ENCODE measurements at places on chromosomes 12 and 14.

- no peak for DNase-seq
These were observed 36.5 kb upstream of the SFSWAP start for GRCh38 chr12:131674373-131674772.

DNA sequence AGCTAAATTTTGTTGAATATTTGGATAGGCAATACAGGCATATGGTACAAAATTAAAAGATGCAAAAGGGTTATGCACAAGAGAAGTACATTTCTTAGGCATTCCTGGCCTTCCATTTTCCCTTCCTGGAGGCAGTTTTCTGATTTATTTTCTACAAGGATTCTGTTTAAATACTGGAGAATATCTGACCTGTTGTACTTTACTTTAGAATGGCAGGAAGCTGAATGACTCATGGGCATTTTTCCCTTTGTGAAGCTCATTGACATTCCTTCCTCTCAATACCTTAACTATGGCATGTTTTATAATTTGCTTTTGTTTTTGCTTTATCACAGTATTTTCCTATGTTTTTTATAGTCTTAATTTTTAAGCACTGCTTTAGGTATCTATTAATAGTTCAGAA, 62.7 kb downstream of the RCOR1 start:
- DNase-seq = no peak

- no peak for DNase-seq
These were observed 37.3 kb upstream of the BCL11B start for GRCh38 chr14:99309220-99309766.

GRCh38 chr14:78764645-78765044, 594.5 kb downstream of the NRXN3 start:
- DNase-seq = no peak

GRCh38 chr14:106107703-106108102, 581.3 kb downstream of the TMEM121 start:
- DNase-seq = no peak

GRCh38 chr12:129002427-129002826, 149.1 kb downstream of the GLT1D1 start:
- no peak for DNase-seq

GRCh38 chr14:89365061-89365801, 51.8 kb downstream of the FOXN3 start:
- DNase-seq = no peak

- no peak for DNase-seq
These were observed 322.3 kb upstream of the E2F7 start for GRCh38 chr12:77387671-77388070.

GRCh38 chr12:47753021-47754001, 5.4 kb downstream of the RAPGEF3 start:
- DNase-seq = peak; percentile 53

DNA sequence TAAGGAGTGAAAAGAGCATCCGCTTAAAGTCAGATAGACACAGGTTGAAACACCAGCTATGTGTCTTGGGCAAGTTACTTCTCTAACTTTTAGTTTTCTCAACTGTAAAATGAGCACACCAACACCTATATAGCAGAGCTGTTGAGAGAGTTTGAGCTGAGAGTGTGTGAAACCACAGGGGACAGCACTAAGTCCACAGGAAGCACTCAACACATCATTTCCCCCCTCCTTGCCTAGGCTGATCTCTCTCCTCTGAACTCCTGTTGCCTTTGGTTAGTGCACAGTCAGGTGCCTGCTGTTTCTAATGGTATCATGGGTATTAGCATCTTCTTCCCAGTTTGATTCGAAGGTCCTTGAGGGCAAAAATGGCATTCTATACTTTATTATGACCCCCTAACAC, 176.7 kb downstream of the DPF3 start:
- DNase-seq = no peak

GRCh38 chr14:95758331-95758730, 44.4 kb upstream of the TCL1A start:
- DNase-seq = no peak

GRCh38 chr14:49546766-49547165, 39.4 kb downstream of the RPS29 start:
- no peak for DNase-seq

GRCh38 chr14:75927564-75928087, 54.2 kb downstream of the TGFB3 start:
- no peak for DNase-seq

- no peak for DNase-seq
These were observed 1.7 kb upstream of the CFAP54 start for GRCh38 chr12:96487634-96488033.

- no peak for DNase-seq
These were observed 113.3 kb downstream of the PTPRO start for GRCh38 chr12:15435597-15435996.

DNA sequence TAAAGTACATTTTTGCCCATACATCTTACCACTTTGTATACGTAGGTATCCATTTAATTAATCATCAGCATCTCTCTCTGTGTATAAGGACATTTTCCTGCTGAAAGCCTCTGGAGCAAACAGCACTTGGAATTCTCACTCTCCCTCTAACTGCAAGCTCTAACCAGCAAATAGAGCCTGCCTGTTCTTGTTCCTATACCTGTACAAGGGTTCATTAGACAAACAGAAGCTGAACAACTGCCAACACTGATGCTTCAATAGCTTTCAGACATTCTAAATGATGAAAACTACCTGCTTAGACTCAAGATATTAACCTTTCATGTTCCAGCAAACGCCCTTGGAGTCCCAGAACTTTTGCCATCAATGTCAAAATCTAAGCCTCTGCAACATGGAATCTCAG, 98.0 kb downstream of the KCNH5 start:
- DNase-seq = no peak

- no peak for DNase-seq
These were observed 18.8 kb downstream of the TTC7B start for GRCh38 chr14:90797451-90797850.

DNA sequence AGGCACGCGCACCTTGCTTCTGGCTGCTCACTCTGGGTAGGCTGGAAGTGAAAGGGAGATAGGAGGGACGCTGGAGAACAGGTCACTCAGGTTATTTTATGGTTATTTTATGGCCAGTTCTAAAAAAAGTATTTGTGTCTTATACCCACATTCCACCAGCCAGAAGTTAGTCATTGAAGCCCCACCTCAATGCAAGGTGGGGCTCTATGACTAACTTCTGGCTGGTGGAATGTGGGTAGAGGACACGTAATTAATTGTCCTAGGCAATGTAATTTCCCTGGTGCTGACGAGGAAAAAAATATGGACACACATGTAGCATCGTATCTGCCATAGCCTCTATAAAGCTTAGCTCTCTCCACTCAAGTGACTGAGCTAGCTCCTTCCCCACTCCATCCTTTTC, 104.9 kb downstream of the PDZRN4 start:
- DNase-seq = no peak

- DNase-seq = no peak
These were observed 99.8 kb upstream of the RESF1 start for GRCh38 chr12:31859232-31859977.

GRCh38 chr12:56220611-56221231, 1.0 kb downstream of the RNF41 start:
- no peak for DNase-seq

GRCh38 chr14:101738703-101739320, 22.7 kb upstream of the PPP2R5C start:
- no peak for DNase-seq

DNA sequence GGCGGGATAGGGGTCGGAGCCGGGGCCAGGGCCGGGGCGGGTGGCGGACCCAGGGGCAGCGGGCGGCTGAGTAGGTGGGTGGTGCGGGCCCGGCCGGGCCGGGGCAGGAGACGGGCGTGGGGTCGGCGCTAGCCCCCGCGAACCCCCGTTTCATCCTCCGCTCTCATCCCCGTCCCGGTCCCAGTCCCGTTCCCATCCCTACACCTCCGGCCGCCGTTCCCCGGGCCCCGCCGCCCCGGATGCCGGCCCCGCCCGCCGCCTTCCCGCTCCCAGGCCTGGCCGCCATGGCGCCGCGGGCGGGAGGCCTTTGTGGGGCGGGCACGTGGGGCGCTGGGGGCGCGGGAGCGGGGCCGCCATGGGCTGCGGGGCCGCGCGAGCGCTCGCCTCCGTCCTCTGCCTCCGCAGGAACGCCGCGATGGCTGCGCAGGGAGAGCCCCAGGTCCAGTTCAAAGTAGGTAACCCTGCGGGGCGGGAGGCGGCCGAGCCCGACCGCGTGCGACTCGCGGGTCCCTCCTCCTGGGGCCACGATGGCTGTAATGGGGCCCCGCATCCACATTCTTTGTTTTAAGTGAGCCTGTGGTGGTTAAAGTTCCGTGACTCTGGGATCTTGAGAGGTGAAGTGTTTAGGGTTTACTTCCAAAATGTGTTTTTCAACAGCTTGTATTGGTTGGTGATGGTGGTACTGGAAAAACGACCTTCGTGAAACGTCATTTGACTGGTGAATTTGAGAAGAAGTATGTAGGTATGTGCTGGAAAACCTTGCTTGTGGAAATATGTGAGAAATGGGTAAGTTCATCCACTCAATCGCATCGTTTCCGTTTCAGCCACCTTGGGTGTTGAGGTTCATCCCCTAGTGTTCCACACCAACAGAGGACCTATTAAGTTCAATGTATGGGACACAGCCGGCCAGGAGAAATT, 572 bp downstream of the RAN start:
- peak; percentile 32 for DNase-seq

DNA sequence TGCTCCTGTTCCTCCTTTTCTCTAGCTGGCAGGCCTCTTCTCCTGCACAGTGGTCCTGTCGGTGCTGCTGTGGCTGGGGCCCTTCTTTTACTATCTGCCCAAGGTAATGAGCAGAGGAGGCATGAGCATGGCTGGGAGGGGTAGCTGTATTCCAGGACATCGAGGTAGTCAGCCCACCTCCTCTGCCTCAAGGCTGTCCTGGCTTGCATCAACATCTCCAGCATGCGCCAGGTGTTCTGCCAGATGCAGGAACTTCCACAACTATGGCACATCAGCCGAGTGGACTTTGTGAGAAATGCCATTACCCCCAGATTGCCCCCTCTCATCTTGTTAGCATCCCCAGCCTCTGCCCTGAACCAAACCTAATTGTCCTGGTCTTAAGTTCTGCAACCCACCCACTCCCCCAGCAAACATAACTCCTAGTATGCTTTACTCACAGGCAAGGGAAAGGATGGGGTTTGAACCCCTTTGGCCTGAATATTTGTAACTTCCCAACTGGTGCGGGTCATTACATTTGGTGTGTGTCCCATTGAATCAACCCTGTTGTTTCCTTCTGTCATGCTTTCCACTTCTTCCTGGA, 9.1 kb downstream of the B4GALNT1 start:
- no peak for DNase-seq

GRCh38 chr14:91032248-91032647, 28.2 kb downstream of the RPS6KA5 start:
- no peak for DNase-seq

DNA sequence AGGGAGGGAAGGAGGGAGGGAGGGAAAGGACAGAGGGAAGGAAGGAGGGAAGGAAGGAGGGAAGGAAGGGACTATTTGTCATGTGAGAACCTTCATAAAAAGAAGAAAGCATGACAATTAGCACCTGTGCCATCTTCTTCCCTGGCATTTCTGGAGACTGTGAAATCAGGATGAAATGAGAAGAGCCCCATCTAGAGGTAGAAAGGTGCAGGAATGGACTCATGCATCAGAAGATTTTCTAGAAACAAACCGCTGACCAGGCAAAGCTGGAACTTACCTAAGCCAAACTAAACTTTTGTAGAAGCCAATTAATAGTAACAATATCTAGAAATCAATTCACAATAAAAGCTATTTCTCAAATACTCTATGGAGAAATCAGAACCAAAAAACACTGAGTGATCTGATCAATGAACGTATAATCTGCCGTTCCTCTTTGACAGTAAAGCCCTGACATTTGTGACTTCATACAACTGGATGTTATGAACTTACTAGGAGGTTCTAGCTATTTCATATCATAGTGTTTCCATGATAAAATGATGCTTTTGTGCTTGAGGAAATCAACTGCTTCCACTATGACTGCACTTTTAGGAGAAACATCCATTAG, 24.4 kb upstream of the CRACR2A start:
- DNase-seq = no peak

DNA sequence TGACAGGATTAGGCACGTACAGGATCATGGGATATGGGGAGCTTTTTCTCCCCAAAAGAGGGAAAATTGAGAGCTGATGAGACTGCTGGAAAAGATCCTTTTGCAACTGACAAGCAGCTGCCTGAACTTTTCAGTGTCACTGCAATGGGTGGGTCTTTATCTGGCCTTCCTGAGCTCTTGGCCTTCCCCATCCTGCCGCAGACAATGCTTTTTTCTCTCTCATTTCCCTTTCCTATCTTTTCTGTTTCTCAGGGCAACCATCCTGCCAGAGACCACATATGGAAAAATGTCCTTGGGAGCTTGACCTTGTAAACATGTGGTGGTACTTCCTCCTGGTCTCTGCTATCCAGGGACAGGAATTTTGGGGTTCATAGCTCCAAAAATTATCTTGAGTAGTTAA, 75.8 kb downstream of the CALM1 start:
- no peak for DNase-seq

- no peak for DNase-seq
These were observed 75.6 kb upstream of the BCL11B start for GRCh38 chr14:99347561-99347960.

- no peak for DNase-seq
These were observed 77.3 kb downstream of the PDE3A start for GRCh38 chr12:20445687-20446086.

Measured in WTC11 (cell line).